ENCODE measurements at places on chromosomes 12 and 14.

- DNase-seq: no peak
These were observed 254.8 kb downstream of the MSRB3 start for GRCh38 chr12:65533177-65533883.

DNA sequence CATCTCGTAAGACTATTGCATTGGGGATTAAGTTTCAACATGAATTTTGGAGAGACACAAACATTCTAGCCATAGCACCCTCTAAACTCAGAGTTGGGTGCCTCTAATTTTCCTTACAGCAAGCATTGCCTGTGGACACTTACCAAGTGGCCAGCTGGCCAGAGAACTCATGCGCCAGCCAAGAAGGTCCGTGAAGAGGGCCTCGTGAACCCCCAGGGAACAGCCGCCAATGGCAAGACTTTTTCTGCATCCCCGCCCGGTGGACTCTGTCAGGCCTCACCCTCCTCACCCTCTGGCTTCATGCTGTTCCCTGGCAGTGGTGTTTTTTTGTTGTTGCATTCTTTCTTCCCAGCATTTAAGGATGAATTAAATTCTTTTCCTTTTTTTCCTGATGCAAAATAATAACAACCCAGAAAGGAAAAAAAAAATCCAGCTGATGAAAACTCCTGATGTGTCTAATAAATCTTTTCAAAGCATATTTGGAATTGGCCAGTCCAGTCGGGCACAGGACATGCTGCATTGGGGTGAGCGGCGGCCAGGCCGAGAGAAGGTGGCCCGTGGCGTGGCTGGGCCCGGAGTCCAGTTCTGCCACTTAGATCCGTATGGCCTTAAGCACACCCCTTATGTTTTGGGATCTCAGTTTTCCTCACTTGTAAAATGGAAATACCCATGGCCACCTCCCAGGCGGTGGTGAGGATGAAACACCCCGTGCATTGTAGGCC, 191.9 kb upstream of the DIO3 start:
- no peak for DNase-seq

DNA sequence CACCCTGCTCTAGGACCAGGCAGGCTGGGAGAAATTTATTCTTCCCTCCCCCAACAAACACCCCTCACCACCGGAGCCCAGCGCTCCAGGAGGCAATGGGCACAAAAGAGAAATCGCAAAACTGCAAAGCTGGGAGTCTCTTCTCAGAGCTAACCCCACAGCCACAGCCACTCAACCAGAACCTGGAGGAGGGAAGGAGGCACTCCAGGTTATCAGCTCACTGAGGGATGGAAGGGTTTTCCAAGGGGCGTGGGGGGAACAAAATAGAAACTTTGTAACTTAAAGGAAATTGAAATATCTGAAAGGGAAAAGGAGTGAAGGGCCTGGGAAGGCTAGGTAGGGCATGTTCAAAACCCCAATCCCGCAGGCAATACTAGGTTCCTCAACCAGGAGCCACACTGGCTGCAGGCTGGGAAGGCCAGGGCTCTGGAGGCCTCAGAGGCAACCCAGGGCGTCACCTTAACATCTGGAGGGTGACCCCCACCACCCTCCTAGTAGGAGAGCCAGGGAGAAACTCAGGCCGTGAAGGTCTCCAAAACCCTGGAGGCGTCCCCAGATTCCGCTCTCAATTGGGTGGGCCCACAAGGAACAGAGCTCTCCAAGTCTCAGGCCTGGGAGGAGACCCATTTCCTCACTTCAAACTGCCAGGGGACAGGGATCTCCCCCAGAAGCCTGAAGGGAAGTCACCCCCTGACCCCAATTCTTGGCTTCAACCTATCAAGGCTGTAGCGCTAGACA, 3.2 kb downstream of the KDM2B start:
- DNase-seq: peak; percentile 25

DNA sequence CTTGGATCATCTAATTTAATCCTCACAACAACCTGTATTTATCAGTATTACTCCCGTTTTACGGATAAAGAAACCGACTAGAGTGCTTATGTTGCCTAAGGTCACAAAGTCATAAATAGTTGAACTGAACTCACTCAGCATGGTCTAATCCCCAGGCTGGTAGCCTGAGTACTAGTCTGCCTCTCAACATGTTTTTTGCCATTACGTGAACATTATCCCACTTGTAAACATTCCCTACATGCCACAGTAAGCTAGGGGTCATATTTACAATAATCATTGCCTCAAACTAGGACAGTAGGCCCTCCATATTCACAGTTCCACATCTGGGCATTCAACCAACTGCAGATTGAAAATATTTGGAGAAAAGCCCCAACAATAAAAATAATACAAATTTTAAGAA, 12.1 kb downstream of the SNRPF start:
- no peak for DNase-seq

GRCh38 chr14:74913986-74914573, 9.0 kb downstream of the RPS6KL1 start:
- DNase-seq: peak; percentile 60

DNA sequence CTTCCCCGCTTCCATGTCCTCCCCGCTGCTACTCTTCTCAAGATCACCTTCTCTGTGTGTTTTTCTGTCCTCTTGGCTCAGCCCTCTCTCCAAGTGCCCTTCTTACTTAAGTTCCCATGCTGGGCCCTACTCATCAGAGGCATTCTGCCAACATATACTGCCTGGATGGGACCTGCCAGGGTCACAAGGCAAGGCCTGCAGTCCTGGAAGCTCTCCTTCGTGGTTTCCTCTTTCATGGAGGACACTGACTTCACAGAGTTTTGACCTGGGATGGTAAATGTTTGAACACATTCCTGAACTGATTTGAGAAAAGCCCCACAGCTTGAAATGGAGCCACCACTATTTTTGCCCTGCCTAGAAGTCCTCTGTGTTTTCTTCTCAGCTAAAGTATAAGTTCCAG, 140.9 kb downstream of the TMEM30B start:
- no peak for DNase-seq

- no peak for DNase-seq
These were observed 35.5 kb downstream of the STXBP6 start for GRCh38 chr14:25014440-25014839.

GRCh38 chr12:131796754-131797587, 31.2 kb upstream of the MMP17 start:
- no peak for DNase-seq

- peak; percentile 57 for DNase-seq
These were observed 1.1 kb downstream of the DIP2B start for GRCh38 chr12:50505675-50506530.

DNA sequence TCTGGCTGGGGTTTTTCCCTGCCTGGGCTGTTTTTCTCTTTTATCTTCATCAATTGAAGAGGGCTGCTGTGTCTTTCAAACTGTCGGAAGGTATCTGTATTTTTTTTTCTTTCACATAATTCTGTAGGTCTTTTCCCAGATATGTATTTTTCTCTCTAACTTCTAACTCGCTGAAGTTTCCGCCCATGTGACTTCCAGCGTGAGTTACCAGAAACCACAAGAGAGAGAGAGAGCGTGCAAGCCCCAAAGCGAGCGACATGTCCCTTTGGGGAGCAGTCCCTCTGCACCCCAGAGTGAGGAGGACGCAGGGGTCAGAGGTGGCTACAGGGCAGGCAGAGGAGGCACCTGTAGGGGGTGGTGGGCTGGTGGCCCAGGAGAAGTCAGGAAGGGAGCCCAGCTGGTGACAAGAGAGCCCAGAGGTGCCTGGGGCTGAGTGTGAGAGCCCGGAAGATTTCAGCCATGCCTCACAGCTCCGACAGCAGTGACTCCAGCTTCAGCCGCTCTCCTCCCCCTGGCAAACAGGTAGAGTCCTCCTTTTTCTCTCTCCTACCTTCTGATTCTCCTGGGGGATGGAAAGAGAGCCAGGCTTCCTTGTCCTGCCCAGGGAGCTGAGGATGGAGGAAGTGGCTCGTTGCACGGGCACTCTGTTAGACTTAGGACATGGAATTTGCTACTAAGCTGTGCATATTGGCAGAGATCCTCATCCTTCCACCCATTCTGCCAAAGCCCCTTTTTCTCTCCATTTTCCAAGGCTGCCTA, at the start of gene BATF:
Gene BATF (plus strand): TSS at position 246 of the 759 bp plus-strand sequence. CDS start 214 bp downstream, at position 460.
- DNase-seq: peak; percentile 56

GRCh38 chr12:48776956-48777355, 11.9 kb downstream of the ADCY6 start:
- DNase-seq: no peak

DNA sequence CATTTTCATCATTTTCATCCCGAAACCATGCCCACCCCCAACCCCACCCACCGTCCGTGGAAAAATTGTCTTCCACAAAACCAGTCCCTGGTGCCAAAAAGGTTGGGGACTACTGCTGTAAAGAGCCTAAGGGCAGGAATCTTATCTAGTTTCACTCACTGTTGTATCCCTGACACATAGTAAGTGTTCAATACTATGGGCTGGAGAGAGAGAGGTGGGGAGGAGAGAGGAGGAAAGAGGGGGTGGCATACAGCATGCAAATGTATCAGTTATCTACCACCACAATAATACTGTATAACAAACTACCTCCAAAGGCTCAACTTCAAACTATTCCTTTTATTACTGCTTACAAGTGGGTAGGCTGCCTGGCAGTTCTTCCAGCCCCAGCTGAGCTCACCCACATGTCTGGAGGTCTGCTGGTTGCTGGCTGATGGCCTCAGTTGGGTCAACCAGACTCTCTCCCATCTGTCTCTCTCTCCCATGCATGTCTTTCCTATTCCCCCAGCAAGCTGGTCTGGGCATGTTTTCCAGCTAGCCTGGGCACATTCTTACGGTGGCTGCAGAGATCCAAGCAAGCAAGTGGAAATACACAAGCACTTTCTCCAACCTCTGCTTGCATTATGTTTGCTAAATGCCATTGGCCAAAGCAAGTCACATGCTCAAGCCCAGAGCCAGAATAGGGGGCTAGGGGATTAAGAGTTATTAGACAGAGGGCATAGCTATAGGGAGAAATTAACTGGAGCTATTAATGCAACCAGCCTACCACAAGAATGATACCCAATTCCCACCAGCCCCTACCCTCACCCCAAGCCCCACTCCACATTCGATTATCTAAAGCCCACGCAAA, 31.6 kb upstream of the FICD start:
- no peak for DNase-seq

DNA sequence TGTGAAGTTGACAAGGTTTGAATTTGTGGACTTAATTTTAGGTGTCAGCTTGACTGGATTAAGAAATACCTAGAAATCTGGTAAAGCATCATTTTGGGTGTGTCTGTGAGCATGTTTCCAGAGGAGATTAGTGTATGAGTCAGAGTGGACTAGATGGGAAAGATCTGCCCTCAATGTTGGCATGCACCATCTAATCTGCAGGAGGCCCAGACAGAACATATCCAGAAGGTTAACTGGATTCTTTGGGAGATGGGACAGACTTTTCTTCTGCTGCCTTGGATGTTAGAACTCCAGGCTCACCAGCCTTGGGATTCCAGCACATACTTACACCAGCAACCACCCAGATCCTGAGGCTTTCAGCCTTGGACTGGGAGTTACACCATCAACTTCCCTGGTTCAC, 14.1 kb downstream of the SGPP1 start:
- no peak for DNase-seq

DNA sequence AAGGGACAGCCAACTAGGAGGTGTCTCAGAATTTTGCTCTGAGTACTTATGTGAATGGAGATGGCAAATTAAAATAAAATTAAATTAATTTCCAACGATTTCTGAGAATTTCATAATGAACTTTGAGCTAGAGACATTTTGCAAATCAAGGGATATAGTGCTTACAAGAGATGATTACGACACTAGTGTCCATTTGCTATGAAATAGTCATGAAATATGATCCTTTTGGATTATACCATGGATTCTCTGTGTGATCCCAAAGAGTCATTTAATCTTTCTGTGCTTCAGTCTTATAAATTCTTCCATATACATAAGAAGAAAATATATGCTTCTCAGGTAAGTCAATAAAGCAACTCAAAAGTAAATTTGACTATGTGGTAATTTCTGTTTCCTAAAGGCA, 240.6 kb downstream of the SLC25A21 start:
- DNase-seq: no peak

GRCh38 chr14:90554341-90554740, 157.5 kb downstream of the CALM1 start:
- no peak for DNase-seq

DNA sequence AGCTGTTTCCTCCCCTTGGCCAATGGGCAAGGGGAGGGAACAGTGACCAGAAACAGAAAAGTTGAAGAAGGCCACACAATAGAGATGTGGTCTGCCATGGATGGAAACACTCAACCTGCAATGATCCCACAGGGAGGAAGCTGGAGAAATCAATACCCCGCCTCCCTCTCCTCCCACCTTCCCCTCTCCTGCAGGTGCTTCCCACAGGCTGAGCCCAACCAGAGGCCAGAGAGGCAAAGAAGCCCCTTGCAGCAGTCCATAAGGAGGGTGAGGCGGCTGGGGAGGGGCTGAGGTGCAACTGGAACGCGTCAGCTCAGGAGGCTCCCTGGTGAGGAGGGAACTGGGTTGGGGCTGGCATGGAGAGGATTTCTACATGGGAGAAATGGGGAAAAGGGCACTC, 84.0 kb downstream of the RNF34 start:
- no peak for DNase-seq

DNA sequence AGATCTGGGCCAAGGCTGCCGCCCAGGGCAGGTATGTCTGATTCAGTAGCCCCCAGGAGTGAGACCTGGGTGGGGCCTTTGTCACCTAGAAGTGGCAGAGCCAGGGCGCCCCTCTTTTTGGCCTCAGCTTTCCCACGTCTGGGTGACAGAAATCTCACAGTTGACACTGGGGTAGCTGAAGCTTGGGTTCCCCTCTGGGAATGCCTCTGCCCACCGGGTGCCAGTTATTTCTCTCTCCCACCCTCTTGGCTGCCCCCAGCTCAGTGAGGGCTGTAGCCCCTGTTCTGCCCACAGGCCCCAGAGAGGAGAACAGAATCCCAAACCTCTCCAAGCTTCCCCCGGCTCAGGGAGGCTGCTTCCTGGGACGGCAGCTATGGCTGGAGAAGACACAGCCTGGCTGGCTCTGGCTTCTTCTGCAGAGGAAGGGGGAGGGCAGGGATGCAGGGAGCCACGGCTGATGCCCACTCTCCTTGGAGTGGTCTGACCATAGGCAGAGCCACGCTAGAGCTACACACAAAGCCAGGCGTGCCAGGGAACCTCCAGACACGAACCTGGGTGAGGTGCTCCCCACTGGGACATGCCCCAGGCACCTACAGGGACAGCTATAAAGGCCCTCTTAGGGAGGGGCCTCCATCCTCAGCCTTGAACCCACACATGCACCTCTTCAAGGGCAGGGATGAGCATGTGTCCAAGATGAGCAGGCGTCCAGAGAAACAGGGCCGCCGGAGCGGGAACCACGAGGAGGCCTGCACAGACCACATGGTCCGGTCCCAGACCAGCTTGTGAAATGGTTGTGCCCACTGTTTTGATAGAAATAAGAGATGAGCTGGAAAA, 51.7 kb downstream of the BEGAIN start:
- DNase-seq: peak; percentile 16

GRCh38 chr12:71640316-71640715, 23.3 kb downstream of the ZFC3H1 start:
- DNase-seq: no peak

GRCh38 chr14:51056421-51056820, 38.5 kb downstream of the TRIM9 start:
- no peak for DNase-seq

GRCh38 chr14:87397499-87397898, 595.5 kb downstream of the GALC start:
- no peak for DNase-seq

- no peak for DNase-seq
These were observed 26.0 kb upstream of the ATP2A2 start for GRCh38 chr12:110254971-110255540.
